ENCODE measurements at places on chromosomes 5 and 9. TPM values are rescaled to one million over a fixed set of nuclear protein-coding genes. Genes with fewer than 3 reads are reported as not detected.

The NUP155 gene
- 27.7 TPM for total RNA-seq

The GRIN3A gene
- not detected for total RNA-seq

The TMEFF1 gene
- 19.6 TPM for total RNA-seq

The ISL1 gene
- total RNA-seq = not detected

The FOXD4L3 gene
- not detected for total RNA-seq

The PRDM12 gene
- not detected for total RNA-seq

The ZNG1E gene
- 11.3 TPM for total RNA-seq

The ALDH1A1 gene
- 112 TPM for total RNA-seq

The SRD5A1 gene
- total RNA-seq = 15.0 TPM

The TYRP1 gene
- total RNA-seq = 0.34 TPM

The PFN3 gene
- not detected for total RNA-seq

The ZNF366 gene
- total RNA-seq = 16.4 TPM

The NUTM2F gene
- total RNA-seq = not detected

The CYLC2 gene
- not detected for total RNA-seq

The RPL7A gene
- total RNA-seq = 2,758 TPM

The DBH gene
- not detected for total RNA-seq

The RANBP6 gene
- total RNA-seq = 27.1 TPM

The RAD17 gene
- total RNA-seq = 11.9 TPM

The PAX5 gene
- not detected for total RNA-seq

The MOB3B gene
- total RNA-seq = 0.30 TPM

The SERF1B gene
- total RNA-seq = 18.2 TPM

The OR1Q1 gene
- not detected for total RNA-seq

The DAB2IP gene
- 25.3 TPM for total RNA-seq

The JAKMIP2 gene
- not detected for total RNA-seq

The EQTN gene
- not detected for total RNA-seq

The HNRNPH1 gene
- 275 TPM for total RNA-seq

The FST gene
- 13.3 TPM for total RNA-seq

All from mammary microvascular endothelial cell (primary cell).